ENCODE measurements at places on chromosomes 13 and 19.

DNA sequence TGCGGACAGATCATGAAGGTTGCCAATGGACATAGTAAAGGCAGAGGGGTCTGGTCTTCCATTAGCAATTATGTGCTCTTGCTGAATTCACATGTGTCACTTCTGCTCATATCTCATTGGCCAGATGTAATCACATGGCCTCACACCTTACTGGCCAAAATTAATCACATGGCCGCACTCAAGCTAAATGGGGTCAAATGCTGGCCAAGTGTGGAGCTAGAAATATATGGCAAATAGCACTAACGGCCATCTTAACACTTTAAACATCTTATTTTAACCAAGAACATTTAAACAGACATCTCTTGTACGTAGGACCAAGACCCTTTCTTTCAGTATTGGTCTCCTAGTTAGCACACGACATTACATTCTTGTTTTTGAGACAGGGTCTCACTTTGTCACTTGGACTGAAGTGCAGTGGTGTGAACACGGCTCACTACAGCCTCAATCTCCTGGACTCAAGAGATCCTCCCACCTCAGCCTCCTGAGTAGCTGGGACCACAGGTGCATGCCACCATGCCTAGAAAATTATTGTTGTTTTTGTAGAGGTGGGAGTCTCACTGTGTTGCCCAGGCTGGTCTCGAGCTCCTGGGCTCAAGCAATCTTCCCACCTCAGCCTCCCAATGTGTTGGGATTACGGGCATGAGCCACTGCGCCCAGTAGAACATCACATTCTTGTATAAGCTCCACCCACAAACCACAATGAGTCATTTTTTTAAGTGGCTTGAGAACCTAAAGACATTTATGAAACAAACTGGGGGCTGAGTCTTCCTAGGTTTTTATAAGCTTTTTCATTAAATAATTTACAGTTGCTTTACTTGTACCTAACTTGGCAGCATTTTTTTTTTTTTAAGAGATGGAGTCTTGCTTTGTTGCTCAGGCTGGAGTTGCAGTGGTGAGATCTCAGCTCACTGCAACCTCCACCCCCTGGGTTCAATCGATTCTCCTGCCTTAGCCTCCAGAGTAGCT lies 2.9 kb upstream of the PTOV1 start:
- no peak for DNase-seq

DNA sequence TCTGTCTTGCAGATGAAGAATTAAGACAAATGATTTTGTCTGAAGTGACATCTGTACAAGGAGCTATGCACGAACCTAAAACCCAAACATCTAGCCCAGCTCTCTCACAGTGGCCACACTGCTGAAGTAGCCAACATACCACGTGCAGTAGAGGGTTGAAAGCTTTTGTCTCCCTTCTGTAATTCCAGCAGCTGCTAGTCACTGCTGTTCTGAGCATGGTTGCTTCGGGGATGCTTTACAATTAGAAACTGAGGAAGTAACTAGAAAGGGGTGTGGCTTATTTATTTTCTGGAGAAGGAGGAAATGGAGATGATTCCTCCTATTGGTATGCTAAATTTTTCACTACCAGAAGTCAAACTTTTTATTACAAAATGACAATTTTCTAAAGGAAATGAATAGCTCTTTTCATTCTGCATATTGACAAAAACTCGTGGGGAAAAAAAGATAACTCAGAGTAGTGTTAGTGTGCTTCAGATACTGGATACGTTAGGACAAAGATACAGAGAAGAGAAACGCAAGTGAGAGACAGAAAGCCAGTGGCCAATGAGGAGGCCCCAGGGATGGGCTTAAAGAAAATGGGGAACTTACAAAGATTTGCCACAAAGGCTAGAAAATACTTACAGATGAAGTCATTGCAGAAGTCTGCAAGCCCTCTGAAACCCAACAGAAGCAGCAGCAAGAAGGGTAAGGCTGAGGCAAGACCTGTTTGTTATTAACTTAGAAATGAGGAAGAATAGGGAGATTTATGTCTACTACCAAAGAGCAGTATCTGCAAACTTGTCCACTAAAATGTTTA lies 192.7 kb upstream of the MIR17HG start:
- DNase-seq = no peak

DNA sequence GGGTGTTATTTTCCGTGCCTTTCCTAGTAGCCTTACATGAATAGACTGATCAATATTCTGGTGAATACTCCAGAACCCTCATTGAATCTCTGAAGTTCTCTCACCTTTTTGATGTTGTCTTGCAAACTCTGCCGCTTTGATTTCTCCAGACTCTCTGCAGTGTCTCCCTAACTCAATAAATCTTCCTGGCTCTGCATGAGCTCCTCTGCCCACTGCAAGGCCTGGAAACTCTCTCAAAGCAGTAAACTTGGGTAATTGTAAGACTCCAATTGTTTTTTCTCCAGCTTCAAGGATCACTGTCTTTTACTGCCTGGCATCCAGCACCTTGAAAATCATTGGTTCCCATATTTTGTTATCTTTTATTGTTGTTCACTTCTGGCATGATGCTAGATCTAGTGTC lies 198.4 kb downstream of the GPC5 start:
- DNase-seq = no peak

DNA sequence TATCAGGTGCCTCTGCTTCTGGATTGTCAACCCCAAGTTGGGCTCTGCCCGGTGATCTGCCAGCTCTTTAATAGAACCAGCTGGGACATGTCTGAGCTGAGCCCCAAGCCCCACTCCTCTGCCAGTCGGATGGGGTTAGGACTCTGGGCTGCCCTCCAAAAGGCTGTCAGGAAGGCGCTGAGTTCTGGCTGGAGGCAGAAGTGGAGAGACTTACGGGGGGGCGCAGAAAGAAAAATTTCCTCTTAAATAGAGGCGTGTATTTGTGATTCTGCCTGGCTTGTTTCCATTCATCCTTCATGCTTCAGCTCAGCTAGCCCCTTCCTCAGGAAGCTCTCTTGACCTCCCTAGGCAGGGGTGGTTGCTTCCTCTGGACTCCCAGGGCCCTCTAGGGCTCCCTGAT lies 985 bp upstream of the KCNK6 start:
- DNase-seq = no peak

DNA sequence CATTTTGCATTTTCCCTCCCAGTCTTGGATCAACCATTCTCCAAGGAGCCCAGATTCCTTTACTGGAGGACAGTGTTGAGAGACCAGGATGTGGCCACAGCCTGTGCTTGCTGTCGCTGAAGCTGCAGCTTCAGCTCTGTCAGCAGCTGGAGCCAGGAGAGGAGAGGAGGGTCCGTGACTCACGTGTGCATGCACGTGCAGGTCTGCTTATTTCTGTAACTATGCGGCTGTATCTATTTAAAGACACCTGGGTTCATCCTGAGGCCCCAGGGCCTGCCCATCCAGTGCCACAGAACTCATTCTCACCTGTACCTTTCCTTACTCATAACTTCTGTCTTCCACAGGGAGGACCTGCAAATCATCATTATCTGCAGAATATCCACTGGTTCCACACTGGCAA lies 8.2 kb upstream of the LAMP1 start:
- no peak for DNase-seq

- no peak for DNase-seq
Observed at GRCh38 chr19:2187159-2187558, 23.4 kb downstream of the DOT1L start.

- no peak for DNase-seq
Observed at GRCh38 chr13:94494026-94494425, 14.5 kb upstream of the DCT start.

GRCh38 chr19:3556423-3556977 lies 886 bp downstream of the MFSD12 start:
- no peak for DNase-seq

DNA sequence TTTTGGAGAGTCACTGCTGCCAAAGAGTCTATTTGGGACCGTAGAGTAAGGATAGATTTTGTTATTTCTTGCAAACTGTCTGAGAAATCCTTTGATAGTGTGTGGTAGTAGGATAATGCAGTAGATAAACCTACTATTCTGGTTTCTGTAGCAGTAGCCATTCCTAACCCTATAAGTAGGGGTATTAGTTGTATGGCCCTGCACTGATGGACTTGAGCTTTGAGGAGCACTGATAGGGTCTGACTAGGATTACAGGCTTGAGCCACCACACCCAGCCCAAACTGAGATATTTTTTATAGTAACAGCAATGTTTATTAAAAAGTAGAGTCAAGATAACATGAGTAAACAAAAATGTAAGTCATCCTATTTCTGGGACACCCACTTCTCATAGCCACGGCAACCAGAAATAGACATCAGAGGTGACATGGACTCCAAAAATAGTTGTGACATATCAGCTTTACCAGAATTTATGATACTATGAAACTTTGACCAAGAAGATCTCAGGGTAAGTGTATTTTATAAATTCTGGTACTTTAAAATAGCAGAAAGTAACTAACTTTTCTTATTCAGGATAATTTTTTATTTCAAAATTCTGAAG lies 479.1 kb downstream of the SUCLA2 start:
- DNase-seq = no peak

DNA sequence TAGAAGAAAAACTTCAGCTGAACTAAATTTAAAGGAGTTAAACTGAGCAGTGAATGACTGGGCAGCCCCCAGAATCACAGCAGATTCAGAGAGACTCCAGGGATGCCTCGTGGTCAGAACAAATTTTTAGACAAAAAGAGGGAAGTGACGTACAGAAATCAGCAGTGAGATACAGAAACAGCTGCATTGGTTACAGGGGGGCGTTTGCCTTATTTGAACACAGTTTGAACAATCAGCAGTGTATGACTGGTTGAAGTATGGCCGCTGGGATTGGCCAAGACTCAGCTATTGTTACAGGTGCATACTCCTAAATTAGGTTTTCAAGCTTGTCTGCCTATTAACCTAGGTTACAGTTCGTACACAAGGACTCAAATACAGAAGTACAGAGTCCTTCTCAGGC lies 2.2 kb upstream of the SPRYD7 start:
- peak; percentile 21 for DNase-seq

DNA sequence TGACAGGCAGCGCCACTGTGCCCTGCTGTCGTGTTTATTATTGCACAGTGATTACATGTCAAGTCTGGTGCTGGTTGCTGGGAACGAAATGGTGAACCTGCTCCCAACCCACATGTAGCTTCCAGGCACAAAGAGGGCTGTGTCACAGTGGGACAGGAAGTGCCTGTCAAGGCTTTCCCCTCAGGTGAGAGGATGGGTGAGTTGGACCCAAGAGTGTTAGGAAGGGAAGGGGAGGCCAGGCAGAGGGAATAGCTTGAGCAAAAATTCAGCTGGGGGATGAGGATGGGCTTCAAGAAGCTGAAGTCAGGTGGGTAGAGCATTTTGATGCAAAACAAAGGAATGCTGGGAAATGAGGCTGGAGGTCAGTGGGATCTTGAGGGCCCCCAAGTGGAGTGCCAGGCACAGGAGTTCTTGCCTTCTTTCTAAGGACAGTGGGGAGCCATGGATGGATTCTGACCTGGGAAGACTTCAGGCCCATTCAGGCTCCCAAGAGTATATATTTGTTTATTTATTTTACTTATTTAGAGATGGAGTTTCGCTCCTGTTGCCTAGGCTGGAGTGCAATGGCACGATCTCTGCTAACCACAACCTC lies 8.5 kb upstream of the QTRT1 start:
- DNase-seq = no peak

DNA sequence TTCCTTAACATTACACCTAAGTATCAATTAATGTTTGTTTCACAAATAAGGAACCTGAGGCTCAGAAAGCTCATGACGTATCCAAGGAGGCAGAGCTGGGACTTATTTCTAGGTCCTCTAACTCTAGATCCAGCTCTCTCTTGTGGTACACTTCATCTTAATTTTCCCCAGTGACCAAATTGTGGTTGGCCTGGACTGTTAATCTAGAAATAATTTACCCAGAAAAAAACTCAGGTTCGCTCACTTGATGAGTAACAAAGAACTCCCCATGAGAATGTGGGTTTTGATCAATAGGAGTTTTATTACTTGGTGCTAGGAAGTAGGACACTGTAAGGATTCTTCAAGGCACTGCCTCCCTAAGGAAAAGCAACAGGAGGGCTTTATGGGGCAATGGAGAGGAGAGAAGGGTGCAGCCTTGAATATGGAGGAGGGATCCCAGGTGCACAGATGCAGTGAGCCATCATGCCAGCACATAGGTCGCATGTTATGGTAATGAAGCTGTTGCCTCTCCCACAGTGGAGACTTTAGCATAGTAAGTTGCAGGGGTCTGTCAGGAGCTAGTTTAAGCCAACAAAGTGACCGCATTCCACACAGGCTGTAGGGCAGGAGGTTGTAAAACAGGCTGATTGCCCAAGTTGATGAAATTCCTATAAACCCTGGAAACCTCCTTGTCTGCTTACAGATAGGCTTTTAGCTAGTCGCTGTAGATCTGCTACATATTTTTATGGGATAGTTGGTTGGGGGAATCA lies 14.7 kb downstream of the RAP2A start:
- DNase-seq = no peak

DNA sequence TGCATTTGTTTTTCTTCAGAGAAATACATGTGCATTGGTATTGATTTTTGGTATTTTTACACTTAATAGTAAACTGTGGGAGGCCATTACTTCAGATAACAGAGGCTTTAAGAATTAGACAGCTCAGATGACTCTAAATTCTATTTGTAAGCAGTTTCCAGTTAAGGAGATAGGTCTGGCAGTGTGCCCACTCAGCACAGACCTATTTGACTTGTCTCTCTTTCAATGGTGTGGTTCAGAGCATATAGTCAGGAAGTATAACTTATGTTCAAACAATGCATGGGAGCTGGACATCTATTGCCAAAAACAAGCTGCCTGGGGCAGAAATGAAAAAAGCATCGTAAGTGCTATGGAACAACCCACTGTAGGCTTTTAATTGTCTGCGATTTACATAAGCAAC lies 370.7 kb downstream of the HS6ST3 start:
- DNase-seq = no peak

DNA sequence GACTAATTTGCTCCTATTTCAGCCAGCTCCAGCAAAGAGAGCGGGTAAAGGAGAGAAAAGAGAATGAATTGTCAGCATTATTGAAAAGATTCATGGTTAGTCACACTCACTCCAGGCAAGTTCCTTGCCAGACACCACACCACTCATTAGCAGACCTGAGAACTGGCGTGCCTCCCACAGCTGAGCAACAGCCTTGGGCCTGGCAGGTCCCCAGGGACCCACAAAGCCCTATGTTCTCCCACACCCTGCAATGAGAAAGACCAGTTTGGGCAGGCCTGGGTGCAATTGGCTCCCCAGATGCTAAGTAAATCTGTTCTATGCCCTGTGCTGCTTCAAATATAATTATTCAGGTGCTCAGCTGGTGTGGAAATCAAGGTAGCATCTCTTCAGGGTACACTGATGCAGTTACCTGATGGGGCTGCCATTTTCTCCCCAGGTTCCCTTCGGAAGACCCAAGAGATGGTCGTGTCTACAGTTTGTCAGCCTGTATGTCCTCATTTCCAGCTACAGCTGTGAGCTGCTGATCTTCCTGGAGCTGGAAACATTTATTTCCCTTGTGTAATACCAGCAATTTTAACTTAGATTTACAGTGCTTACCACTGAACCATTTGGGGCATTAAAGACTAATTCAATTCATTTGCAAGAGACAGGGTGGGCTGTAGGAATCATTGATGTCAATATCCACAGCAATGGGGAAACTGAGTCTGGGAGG lies 405.0 kb downstream of the COG6 start:
- peak; percentile 62 for DNase-seq
